Activated T-helper 1 cell treated with Interleukin-2 at 50 U/mL for 16 hours (primary cell): ENCODE measurements at places on chromosomes 5 and 9.

- no peak for DNase-seq
Measured at GRCh38 chr5:175686826-175687225, 29.0 kb downstream of the HRH2 start.

DNA sequence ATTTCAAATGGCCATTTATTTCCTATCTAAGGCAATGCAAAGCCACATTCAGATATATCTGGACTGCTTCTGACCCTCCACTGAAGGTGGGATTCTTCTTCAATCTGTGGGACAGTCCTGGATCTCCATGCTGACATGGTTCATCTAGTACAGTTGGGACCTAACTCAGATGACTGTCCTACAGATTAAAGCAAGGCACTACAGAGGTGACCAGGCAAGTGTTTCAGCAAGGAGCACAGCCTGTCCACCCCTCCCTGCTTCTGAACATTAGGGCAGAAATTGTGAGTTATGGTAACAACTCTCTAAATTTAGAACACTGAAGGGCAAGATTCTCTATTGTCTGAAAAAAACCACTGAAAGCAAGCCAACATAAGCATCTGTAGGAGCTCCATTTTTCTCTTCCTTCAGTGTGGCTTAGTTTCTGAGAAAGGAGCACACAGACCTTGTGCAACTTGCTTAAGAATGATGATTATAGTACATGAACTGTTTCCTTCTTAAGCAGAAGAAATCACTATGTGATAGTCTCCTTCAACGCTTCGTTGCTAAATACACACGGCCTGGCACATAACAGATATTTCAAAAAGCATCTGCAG lies 62.9 kb upstream of the BARX1 start:
- DNase-seq, result no peak

GRCh38 chr9:117696154-117696553 lies 8.0 kb upstream of the TLR4 start:
- no peak for DNase-seq

- no peak for DNase-seq
Measured at GRCh38 chr5:61755726-61756222, 423.7 kb downstream of the ZSWIM6 start.

- no peak for DNase-seq
Measured at GRCh38 chr9:98195671-98196070, 3.2 kb upstream of the CORO2A start.

GRCh38 chr9:123344192-123344949 lies 11.6 kb upstream of the CRB2 start:
- no peak for DNase-seq

- no peak for DNase-seq
Measured at GRCh38 chr9:26603617-26604016, 289.0 kb downstream of the CAAP1 start.

DNA sequence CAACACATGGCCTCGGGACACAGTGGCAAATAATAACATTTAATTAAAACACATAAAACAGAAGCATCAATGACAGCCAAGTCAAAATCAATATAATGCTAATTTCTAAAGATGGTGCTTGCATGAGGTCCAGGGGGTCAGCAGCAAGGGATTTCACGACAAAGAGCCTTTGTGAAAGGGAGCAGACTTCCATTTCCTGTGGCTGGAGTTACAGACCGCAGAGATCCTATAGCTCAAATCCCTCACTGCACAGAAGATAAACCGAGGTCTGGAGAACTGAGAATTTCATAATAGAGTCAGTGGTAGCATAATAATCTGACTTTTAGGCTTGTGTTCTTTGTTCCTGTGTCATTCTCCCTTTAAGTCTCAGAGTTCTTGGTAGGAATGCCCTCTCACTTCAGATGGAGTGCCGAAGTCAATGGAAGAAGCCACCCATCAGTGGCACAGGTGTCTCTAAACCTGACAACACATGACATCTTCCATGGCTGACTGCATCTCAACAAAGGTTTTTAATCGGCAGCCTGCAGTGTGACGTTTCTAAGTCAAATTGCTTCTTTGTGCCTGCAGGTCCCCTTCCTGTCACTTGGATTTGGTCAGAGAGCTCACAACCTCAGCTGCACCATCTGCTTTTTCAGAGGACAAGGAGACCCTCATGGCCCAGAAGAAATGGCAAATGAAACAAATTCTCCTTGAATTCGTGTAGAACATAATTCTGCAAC lies 67.4 kb downstream of the CARTPT start:
- no peak for DNase-seq

DNA sequence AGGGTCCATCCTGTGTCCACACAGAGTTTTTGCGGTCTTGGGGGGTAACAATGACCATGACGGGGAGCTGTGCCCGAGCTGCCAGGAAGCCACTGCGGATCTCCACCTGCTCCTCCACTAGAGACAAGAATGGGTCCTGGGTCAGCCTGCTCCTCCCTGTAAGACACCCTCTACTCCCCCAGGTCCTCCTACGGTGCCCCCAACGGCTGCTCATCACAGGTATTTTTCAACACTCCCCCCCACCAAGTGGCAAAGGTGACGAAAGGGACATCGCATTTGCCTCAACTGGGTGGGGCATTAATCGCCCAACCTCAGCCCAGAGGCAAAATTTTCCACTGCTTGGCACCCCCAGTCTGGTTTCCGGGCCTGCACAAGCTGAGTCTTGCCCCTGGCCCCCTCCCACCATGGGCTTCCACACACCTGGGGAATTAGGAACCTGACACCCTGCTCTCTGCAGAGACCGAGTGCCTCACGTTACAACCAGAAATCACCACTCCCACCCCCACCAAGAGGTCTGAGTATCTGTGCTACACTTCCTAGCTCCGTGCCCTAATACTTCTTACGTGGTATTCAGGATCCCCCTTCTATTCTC lies 9.6 kb downstream of the NOL6 start:
- DNase-seq, result no peak

GRCh38 chr9:75378926-75379325 lies 290.6 kb downstream of the OSTF1 start:
- no peak for DNase-seq

DNA sequence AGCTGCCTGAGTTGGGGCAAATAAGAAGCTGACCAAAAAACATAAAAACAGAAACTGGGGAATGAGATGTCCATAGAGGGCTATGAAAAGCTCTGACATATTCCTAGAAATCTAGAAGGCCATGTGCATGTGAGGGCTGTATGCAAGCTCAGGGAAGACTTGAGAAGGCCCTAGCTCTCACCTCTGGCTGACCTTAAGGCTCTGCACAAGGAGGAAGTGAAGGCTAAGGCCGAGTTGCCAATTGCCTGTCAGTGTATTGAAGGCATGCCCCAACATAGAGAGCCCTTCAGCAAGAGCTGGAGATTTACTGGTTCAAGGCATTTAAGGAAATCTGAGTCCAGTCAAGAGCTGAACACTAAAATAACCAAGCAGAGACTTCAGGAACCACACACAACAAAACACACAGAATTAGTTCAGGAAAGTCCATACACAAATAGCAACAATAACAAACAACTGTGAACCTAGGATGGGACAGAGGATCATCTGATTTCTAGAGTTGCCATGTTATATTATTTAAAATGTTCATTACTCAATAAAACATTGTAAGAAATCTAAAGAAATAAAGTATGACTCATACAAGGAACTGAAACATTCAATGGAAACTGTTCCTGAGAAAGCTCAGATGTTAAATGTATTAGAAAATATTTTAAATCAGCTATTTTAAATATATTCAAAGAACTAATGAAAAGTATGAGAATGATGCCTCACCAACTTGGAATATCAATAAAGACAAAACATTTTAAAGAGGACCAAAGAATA lies 161.8 kb downstream of the AUH start:
- DNase-seq, result no peak

GRCh38 chr5:120151181-120151580 lies 312.9 kb upstream of the PRR16 start:
- no peak for DNase-seq

DNA sequence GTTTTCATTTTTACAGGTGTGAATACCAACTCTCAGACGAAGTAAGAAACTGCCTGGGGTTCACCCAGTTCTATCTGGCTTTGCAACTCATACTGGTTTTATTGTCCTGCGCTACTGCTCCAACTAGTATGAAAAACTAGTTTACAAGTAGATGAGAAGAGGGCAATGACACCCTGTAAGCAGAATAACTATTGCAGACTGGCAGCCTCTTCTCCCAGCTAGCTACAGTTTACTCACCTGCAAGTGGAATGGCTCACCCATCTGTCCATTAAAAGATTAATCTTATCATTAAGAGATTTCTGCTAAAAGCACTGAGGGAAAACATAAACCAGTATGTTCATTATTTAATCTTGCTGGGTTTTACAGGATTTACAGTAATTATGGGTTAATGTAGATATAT lies 113.4 kb downstream of the FRMD3 start:
- DNase-seq, result no peak

GRCh38 chr9:116605904-116606341 lies 81.2 kb upstream of the TRIM32 start:
- no peak for DNase-seq
